ENCODE measurements at places on chromosomes 1 and 21.

GRCh38 chr1:18057623-18058022, 50.0 kb upstream of the IGSF21 start:
- no peak for DNase-seq

DNA sequence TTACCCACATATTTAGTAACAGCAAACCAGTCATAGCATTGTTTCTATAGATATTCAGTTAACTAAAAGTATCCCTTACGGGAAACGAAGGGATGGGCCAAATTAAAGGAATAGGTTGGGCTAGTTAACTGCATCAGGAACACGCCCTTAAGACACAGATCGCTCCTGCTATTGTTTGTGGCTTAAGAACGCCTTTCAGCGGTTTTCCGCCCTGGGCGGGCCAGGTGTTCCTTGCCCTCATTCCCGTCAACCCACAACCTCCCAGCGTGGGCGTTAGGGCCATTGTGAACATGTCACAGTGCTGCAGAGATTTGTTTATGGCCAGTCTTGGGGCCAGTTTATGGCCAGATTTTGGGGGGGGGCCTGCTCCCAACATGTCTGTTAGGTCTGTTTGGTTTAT, 14.7 kb downstream of the TNFRSF18 start:
- no peak for DNase-seq

DNA sequence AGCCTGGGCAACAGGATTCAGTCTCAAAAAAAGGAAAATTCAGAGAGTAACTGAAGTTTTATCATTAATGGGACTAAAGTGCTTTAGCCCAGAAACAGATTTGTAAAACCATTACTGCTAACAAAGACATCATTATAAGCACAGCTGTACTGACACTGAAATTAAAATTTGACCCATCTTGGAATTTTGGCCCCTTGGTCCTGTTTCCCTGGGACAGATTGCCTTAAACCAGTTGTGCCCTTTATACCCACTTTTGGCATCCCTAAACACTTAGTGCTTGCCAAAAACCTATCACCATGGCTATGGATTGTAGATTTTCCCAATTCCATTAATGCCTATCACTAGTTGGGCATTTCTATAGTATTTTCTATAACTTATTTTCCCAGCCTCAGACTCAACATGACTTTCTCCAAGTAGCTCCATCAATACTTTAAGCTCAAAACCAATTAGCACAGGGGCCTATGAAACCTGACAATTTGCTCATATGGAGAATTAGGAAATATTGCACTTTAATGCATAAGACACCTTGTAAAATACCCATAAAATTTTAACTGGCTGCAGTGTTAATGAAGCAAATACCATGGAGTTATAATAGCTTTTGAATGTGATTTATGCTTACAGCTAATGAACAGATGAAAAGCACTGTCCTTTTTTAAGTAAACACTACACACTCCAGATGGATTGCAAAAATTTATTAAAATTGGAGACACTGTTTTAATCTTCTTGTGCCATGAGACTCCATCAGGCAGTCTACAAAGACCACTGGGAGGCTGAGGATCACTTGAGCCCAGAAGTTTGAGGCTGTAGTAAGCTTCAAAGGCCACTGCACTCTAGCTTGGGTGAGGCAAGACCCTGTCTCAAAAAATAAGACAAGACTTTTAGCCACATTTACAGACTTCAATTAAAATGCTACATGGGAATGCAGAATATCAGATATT, 4.3 kb downstream of the GAS5 start:
- no peak for DNase-seq

DNA sequence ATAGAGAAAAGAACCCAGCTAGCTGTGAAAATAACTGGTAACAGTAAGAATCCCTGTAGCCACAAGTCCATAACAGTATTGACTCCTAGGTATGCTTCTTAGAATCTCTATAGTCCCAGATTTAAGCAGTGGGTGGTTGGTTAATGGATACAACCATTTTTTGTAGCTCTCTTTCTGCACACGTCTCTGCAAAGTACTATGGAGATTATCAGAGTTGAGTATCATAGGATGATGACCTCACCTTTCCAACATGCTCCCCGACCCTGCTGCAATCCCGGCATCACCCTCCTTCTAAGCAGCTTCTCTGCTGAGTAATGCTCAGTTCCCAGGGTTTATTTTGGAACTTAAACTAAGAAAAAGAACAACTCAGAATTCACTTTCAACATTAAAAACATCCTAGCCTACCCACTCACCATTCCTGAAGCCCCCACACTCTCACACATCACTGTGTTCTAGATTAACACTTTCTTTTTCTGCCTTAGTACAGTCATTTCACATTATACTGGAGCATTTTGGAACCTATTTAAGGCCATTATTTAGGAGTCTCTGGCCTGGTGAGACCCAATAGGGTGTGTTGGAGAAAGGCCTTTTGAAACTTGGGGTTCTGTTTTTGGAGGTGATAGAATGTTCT, 2.7 kb downstream of the MLLT11 start:
- no peak for DNase-seq

DNA sequence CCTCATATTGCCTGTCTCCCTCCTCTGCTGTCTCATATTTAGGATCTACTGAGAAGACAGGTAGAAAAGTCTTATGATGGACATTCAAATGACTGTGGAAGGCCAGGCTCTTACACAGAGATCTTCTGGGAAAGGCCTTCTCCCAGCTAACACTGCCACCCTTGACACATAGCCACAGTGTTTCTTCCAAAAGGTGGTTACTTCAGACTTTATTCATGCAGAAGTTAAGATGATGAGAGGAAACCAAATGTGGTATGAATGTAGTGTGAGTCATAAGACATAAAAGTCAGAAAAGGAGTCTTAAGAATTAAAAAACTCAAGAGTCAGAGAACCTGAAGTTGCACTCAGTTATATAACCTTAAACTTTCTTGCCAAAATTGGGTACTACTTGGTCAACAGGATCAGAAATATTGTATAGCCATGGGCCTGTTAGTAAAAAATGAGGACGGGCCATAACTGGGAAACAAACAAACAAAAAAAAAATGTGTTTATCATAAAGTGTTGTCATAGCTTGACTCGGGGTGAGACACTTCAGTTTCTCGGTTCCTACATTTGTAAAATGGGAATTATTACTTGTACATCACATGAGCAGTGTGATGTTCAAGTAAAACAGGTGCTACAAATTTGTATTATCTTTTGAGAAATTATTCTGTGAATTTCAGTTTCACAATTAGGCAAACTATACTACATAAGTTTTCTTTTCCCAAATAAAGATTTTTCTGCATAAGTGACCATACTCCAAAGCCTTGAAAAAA, 1.2 kb upstream of the DENND1B start:
- DNase-seq: no peak

DNA sequence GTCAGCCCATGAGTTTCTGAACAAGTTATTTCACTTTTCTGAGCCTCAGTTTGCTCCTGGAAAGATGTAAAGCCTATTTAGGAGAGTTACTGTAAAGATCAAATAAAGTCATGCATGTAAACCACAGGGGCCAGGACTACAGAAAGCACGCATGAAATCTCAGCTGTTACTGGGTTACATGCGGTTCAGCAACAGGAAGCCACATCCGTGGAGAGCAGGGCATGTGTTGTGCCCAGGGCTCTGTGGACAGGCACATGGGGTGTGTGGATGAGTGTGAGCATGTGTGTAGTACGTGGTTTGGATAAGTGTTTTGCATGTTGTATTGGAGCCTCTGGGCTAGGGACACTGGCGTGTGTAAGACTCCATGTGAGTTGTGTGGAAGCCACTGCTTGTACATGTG, 2.2 kb upstream of the EPHA2 start:
- DNase-seq: no peak

GRCh38 chr1:200890818-200891773, 3.6 kb upstream of the INAVA start:
- no peak for DNase-seq

GRCh38 chr1:22371408-22371807, 80.2 kb upstream of the ZBTB40 start:
- no peak for DNase-seq

DNA sequence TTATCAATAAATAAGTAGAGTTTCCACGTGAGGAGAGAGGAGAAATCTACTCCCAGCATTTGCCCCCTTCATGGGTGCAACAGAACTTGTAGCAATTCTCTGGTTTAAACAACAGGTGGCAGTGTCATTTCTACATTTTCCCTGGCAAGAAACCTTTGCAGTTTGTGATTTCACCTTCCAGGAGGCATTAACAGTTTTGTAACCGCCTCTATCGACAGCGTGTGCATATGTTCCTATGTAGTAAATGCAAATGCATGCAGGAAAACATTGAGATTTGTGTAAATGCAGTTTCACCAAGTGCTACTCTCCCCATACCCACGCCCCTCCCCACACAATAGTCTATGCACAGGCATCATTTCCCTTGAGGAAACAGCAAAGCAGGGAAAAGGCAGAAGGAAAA, 494.7 kb downstream of the SMYD3 start:
- DNase-seq: no peak
